Left lung (tissue), 14 donors: ENCODE measurements at places on chromosomes 3 and 15. TPM values are rescaled to one million over a fixed set of nuclear protein-coding genes. Genes with fewer than 3 reads are reported as not detected.

DNA sequence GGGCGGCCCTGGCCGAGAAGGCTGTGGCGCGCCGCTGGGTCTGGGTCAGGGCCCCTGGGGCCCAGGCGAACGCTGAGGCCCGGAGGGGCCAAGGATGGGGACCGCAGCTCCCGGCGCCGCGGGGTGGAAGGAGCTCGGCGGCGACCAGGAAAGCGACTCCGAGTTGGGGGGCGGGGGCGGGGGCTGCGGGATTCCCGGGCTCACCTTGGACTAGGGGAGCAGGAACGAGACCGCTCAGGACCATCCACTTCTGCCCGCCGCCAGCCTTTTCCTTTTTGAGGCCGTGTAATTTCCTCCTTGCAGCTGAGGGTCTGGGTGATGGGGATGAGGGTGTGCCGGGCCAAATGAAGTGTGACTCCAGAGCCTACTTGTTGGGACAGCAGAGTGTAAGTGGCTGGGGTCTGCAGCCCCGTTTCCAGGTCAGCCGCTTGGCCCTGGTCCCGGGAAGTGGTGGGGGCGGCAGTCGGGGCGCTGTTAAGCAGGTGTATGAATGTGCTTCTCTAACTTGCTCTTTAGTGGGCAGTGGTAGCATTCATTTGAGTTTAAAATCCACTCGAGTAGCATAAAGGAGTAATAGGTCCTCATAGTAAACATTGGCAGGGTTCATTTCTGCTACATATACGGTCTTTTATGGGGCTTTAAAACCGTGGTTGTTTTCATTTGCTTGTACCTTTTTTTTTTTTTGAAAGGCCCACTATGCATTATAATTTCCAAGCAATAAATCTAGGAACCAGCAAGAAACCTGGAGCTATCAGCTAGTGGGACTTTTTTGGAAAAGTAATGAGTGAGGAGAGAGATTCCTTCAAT is 717 bp downstream of the PXK start:
- DNase-seq: peak; percentile 42

- no peak for DNase-seq
Observed at GRCh38 chr15:100863075-100863795, 16.4 kb upstream of the ALDH1A3 start.

DNA sequence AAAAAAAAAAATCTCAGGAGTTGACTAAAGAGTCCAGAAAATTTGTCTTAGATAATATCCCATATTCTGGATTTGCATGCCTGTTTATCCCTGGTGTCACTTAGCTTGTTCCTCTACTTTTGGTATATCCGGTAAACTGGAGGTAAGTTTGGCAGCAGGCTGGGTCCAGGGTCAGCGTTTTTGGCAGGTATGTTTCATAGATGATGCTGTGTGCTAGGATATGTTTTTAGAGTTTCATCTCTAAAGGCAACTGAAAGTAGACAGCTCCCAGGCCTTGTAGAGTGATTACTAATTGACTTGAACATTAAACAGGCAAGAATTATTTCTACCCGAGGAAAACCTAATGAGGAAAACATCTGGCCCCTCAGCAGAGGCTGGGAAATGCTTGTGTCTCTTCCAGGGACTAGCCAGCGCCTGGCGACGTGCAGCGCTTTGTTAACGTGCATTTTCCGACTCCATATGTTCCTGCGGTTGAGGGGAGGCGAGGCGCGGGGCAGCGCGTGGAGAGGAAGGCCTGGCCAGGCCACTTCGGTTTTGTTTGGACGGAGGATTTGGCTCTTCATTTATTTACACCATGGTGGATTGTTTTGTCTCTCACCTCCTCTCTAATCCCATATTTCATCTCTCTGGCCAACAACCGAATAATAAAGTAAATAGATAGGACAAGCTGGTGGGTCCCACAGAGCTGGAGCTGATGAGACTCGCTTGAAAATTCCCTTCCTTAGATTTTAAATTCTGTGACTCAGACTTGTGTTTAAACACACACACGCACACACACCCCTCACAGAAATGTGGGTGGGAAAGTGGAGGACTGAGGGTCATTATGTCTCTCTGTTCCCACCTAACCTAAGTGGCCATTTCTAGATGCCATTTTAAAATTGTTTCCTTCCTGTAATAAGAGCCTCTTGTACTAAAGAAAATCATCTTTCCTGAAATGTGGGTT is 65.3 kb downstream of the ASB7 start:
- DNase-seq: peak; percentile 97

The MAGEL2 gene
- total RNA-seq: 1.6 TPM

GRCh38 chr3:41200669-41201021 is 1.3 kb downstream of the CTNNB1 start:
- no peak for DNase-seq

- no peak for DNase-seq
Observed at GRCh38 chr15:42723068-42723467, 13.9 kb downstream of the CDAN1 start.
